ENCODE measurements at places on chromosomes 5 and 9.

DNA sequence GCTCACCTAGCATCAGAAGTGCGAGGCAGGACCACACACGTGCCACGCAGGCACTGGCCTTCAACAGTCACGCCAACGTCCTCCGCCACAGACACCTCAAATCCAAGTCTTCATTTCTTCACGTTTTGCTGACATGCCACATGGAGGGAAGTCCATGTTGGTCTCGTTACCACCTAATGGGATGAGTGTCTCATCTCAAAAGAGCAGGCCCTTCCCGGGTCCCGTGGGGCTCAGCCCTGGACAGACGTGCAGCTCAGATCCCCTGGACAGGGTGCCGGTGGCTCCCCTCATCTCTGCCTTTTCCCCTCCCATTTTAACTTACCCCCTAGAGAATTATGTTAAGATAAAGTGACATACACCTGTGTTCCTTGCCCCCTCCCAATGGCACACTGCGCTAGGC, 76.8 kb downstream of the MRPL36 start:
- DNase-seq, result no peak

- DNase-seq, result no peak
Observed at GRCh38 chr9:5790923-5791322, 42.0 kb downstream of the ERMP1 start.

DNA sequence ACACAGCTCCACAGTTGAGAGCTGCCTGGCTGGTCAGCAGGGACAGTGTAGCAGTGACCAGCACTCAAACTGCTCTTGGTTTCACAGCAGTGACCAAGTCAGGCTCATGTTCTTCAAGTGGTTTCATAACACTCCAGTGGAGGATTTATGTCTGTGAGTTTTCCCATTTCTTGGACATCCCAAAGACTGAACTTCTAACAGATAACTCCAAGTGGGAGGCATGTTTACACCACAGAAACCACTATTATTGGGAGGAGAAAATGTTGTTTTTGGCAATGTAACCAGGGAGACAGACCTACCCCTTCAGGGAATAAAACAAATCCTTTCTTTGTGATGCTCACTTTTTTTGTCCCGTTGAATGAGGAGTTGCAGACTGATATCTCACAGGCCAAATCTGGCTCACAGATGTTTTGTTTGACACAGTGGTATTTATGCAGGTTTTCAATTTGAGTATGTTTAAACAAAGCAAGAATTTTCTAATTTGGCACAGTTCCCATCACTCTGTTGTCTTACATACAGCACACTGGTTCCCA, 141.5 kb downstream of the RMI1 start:
- DNase-seq, result no peak

DNA sequence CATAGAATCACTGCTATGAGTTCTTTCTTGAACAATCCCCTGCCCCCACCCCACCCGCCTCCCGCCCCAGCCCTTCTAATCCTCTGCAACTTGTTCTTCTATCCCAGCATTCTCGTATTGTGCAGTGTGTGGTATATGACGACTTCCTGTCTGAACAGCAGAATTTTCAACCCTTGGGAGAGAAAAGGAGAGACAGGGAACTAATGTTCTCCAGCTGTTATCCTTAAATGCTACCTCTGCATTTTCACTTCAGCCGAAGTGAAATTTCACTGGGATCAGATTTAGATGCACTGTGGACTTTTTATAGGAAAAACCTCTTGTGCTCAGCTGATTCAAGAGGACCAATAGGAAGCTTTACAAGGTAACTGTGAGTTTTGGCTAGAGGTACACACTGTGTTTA, 2.2 kb downstream of the FBXL7 start:
- no peak for DNase-seq

- no peak for DNase-seq
Observed at GRCh38 chr9:127554966-127555839, 56.9 kb upstream of the STXBP1 start.

DNA sequence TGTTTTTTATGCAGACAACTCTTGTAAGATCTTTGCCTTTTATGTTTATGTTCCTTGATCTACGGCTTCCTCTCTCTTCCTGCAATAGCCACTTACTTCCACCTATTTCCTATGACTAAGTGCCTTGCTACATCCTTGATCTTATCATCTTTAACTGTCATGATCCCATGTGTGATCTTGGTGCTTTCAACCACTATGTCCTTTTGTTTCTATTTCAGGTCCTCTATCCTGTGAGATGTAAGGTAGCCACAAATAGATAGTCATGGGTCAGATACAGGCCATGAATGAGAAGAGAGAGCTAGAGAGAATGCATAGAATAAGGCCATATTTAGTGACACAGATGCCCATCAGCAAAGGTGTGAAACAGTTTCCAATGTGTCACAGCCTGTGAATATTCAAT, 243.6 kb upstream of the HAPLN1 start:
- DNase-seq, result peak; percentile 75

DNA sequence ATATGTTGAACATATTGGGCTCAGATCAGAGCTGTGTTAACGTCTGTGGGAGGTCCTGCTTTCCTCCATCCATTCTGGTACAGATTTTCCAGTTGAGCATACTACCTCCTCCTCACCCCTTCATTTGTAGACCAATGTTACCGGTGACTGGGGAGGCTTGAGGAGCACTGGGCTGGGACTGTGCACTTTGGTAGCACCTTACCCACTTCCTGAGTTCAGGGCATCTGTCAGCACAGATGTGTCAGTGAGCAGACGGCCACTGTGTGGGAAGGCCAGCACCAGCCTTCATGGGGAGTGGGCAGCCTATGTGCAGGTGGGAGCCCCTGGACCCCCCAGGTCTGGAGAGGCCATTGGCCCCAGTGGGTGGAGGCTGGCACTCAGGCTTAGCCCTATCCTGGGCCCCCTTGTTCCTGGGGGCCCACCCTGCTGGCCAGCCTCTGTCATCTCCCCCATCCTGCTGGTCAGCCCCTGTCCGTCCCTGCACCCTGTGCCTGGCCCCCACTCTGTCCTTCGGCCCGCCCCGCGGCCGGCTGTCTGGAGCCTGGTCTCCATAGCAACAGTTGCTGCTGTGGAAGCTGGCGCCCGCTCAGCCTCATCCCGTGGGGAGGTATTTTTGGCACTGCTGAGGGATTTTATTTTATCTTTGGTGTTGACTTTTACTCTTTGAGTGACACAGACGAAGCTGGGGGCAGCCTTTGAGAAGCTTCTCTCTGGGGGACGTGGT, 21.3 kb downstream of the WNK2 start:
- DNase-seq, result no peak

GRCh38 chr5:147290261-147290660, 55.4 kb downstream of the STK32A start:
- DNase-seq, result no peak

- DNase-seq, result no peak
Observed at GRCh38 chr9:23796209-23796608, 29.8 kb downstream of the ELAVL2 start.

- DNase-seq, result peak; percentile 40
Observed at GRCh38 chr5:115601701-115602590, at the start of gene TICAM2. Gene TICAM2, minus strand, starts transcription at chr5:115602479. Its CDS starts 21,223 bp downstream, at chr5:115581256.

DNA sequence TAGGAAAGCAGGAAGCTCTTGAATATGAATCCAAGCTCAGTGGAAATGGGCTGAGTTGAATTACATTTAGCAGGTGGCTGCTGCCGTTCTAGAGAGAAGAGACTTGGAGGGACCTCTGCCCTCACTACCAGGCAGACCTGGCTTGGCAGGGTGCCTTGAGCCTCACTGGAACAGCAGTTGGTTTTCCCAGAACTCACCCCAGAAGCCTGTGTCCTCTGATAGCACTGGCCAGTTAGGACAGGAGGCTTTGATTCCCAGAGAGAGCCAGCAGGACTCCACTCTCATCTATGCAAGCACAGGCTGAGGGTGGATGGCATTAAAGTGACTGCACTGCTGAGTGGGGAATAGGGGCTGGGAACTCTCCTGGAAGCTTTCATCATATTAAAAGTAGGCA, 54.8 kb downstream of the PWWP2A start:
- no peak for DNase-seq

DNA sequence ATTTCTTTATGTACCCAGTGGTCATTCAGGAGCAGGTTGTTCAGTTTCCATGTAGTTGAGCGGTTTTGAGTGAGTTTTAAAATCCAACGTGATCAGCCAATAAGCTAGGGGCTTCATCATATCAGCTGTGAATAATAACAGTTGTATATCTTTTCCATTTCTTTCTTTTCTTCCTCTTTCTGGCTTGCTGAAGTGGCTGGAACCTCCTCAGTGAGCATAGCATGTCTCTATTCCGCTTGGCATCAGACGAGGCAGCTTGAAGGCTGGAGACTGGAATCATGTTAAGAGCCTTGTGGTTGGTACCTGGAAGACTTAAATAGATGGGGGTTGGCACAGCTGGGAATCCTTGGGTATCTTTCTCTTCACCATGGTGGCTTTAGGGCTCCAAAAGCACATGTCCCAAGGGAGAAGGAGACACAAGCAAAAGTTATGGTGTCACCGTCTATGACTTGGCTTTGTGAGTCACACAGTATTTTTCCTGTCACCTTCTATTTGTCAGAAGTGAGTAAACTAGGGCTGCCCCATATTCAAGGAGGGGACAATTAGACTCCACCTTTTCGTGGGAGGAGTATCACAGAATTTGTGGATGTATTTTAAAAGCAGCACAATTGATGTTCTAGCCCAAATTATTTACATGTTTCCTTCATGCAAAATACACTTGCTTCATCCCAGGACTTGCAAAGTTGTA, 38.0 kb upstream of the RETREG1 start:
- DNase-seq, result no peak

DNA sequence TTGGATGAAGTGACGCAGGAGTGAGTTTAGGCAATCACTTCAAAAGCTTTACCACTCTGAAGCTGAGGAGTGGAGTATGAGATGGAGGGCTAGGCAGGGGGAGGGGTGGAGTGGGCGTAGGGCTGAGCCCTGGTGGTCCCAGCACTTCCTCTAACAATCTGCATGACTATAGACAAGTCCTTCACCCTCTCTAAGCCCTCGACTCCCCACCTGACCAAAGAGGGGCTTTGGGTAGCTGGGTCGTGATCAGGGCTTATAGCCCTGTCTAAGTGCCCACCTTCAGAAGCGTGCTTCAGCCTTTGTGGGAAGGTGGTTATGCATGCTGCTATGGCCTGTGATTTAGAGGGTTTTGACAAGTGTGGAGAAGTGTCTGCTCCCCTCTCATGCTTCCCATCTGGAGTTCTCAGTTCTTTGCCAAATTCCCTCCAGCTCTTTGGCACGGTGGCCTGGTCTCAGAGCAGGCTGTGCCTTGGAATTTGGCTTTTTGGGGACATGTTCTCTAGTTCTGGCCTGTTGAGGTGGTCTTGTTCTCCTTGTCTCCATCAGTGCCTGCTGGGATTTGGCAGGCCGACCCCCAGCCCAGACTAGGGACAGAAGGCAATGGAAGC, 53.0 kb downstream of the ACTBL2 start:
- DNase-seq, result no peak

DNA sequence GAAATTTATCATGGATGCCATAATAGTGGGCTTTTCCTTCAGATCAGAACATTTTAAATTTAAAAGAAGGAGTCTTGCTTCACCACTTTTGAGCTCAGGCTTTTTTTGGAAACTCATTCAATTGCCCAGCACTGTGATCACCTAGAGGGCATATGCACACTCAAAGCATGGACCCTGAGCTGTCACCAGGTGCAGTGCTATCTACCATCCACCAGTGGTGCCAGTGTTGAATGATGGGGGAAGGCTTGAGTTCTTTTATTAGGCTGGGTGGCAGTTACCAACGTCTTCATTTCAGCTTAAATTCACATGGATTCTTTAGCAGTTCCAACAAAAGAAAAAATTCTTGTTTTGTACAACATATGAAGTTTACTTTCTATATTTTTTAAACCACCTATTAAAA, 164.1 kb downstream of the CFAP90 start:
- DNase-seq, result no peak

GRCh38 chr5:129652349-129653056, 95.4 kb upstream of the MINAR2 start:
- no peak for DNase-seq
